Suppressor macrophage treated with lipopolysaccharide for 1 hour (primary cell): ENCODE measurements at places on chromosomes 12 and 14.
A peak's percentile ranks its signal among the peaks of the same experiment; 100 is the strongest.

GRCh38 chr14:71524320-71524982 is 407.8 kb upstream of the RGS6 start:
- no peak for DNase-seq

DNA sequence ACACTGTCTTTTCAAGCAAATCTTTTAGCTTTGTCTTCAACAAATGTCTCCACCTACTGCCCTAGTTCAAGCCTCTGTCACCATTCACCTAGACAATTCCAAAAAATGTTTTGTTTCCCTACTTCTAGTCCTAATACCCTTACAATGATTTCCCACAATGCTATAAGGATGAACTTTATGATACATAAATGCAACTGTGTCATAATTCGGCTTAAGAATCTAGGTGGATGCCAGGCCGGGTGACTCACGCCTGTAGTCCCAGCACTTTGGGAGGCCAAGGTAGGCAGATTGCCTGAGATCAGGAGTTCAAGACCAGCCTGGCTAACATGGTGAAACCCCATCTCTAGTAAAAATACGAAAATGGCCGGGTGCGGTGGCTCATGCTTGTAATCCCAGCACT is 20.7 kb upstream of the CREBL2 start:
- DNase-seq: no peak

DNA sequence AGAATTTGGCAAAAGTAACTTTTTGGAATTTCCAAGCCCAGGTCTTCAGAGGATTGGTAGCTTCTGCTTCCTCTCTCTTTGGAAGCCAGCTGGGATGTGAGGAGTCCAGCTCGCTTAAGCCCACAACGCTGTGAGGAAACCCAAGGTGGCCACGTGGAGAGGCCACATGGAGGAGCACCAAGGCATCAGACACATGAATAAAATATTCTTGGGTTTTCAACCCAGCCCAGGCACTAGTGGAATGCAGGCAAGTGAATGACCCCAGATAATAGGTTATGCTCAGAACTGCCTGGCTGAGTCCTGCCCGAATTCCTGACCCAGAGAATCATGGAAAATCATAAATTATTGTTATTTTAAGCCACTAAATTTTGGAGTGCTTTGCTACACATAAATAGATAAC is 119.7 kb upstream of the PARP11 start:
- no peak for DNase-seq

DNA sequence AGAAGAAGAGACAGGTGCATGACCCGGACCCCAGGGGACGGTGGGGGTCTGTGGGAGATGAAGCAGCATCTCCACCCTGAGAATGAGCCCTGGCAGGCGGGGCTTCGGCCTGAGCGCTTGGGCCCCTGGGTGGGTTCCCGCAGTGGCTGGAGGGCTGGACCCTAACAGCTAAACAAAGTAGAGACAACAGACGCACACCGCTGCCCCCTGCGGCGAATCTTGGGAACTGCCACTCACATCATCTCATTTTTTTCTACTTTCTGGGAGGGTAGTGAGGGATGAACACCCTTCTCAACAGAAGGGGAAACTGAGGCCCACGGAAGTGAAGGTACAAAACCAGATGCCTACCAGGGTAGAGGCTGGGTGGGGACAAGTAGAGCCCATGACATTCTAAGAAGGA is 104.7 kb downstream of the RFLNA start:
- no peak for DNase-seq

GRCh38 chr12:68332728-68333630 is 817 bp upstream of the MDM1 start:
- no peak for DNase-seq

DNA sequence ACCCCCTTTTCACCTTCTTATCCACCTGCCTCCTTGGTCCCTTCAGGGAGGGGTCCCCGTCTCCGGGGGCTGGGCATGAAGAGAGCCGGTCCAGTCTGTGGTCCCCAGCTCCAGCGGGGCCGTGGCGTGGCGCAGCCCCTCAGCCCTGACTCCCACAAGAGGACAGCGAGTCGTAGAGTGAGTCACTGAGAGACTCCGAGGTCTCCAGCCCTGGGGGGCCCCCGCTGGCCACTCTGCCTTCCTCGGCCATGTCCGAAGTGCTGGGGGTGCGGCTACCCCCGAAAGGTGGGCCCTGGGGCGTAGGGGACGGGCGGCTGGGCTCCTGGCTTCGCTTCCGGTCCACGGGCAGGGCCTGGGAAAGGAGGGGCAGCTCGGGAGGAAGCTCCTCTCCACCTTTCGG is 36.5 kb downstream of the NCKAP5L start:
- no peak for DNase-seq

GRCh38 chr14:74879427-74880182 is 2.1 kb upstream of the DLST start:
- no peak for DNase-seq

GRCh38 chr12:22284871-22285270 is 49.6 kb downstream of the ST8SIA1 start:
- no peak for DNase-seq

GRCh38 chr14:65879248-65880009 is 466.9 kb downstream of the FUT8 start:
- peak; percentile 53 for DNase-seq

- DNase-seq: peak; percentile 31
Observed at GRCh38 chr14:96349286-96350075, 13.7 kb downstream of the ATG2B start.

DNA sequence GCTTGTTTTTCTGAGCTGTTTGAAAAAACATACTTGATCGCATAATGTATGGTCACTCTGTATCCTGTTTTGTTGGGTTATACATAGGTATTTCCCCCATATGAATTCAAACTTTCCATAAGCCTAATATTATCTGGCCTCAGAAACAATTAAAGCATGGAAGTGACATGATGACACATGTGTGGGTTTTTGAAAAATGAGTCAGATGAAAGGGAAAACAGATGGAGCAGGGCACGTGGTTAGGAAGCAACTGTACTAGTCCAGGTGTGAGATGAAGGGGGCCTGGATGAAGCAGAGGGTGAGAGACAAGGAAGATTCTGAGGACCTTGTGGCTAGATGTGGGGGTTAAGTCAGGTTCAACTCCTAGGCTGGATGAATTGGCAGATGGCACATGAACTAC is 92.7 kb upstream of the DNM1L start:
- DNase-seq: peak; percentile 69

- no peak for DNase-seq
Observed at GRCh38 chr12:75727577-75727976, 216.2 kb upstream of the KRR1 start.

- DNase-seq: peak; percentile 96
Observed at GRCh38 chr12:14691560-14691959, 4.8 kb downstream of the GUCY2C start.

GRCh38 chr12:89648211-89648930 is 60.3 kb downstream of the ATP2B1 start:
- no peak for DNase-seq

DNA sequence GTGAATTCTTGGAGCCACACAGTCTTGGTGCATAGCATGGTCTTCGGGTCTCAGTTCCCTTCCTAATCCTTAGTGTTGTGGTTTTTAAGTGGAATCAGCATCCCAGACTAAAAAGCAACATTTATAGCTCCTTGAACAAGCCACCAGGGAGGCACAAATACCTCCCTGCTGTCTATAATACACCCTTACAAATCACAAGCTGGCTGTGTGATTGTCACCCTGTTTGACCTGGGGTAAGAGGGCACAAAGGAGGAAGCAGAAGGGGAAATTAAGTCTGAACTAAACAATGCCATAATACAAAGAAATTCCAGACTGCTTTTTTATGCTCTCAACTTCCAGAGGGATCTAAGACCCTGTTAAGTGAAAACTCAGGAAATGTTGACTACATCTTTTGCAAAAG is 7.7 kb upstream of the MMP19 start:
- peak; percentile 29 for DNase-seq

DNA sequence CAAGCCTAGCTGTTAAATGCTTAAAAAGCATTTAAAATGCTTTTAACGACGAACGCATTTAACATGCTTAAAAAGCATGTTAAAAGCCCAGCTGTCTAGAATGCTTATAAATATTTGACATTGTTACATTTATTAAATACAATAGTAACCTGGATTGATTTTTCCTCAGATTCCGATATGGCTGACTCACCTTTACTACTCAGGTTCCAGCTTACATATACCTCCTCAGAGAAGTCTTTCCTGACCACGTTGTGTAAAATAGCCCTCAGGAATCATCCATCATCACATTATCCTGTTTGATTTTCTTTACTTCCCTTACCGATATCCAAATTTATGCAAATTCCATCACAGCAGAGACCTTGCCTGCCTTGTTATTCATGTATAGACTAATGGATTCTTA is 51.4 kb downstream of the SLC41A2 start:
- DNase-seq: no peak

DNA sequence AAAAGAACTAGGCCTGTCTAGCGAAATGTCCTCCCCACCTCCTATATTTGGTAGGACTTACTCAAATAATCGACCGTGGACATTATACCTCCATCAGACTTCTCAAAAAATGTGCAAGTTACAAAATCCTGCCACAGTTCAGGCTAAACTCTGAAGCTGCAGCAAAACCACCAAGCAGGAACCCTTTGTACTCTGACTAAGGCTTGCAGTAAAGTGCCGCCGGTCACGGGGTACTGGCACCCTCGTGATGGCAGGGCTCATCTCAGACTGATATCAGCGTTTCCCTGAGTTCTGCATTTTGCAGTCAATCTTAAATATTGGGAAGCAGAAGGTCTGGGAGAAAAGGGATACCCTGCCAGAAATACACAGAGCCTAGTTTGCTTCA is 17.1 kb downstream of the SLC11A2 start:
- DNase-seq: peak; percentile 93

- DNase-seq: peak; percentile 39
Observed at GRCh38 chr14:93322929-93323599, 9.8 kb downstream of the BTBD7 start.

- no peak for DNase-seq
Observed at GRCh38 chr14:37641117-37641516, 45.7 kb downstream of the TTC6 start.

GRCh38 chr14:104975481-104976197 is 2.5 kb downstream of the AHNAK2 start:
- peak; percentile 28 for DNase-seq

GRCh38 chr12:51441583-51441982 is 17.0 kb downstream of the SLC4A8 start:
- peak; percentile 49 for DNase-seq

DNA sequence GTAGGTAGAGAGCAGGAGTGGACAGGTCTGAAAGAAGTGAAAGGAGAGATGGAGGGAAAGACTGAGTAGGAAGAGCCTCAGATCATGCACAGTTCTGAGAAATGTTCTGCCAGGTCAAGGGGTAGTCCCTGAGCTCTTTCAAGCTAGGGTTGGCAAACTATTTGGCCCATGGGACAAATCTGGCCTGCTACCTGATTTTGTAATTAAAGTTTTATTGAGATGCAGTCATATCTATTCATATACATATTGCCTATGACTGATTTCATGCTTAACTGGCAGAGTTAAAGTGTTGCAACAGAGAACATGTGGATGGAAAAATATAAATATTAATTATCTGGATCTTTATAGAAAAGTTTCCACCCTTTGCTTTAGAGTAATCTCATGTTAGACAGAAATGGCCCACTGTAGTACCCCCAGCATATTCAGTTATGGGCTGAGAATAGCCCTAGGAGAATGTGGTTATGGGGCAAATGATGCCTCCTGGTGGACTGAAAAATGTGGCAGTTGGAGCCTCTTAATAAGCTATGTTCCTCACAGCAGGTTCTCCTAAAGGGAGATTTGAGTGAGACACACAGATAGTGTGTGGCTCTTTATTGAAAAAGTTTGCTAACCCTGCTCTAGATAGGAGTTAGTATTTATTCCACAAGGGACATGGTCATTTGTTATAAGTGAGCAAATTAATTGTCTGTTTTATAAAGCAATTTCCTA is 476.9 kb downstream of the LRIG3 start:
- peak; percentile 31 for DNase-seq

- no peak for DNase-seq
Observed at GRCh38 chr12:25692115-25693035, 139.3 kb upstream of the LMNTD1 start.

DNA sequence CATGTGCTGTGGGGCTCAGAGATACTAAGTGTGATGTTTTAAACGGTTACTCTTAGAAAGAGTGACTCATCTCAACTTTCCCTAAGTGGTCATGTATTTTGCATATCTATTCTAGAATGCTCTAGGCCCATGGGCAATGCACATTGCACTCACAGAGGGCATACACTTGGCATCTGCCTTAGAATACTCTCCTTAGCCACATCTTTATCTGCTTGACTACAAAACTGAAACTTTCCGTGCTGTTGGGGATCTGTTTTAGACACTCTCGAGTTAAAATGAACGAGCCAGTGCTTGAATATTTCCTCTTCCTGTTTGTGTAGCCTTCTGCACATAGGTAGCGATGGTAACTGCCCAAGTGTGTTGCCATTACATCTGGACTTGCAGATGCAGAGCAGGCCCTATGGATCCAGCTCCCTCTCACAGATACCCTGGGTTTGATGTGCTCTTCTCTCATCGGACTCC is 180.5 kb downstream of the CAND1 start:
- DNase-seq: peak; percentile 57

- DNase-seq: peak; percentile 43
Observed at GRCh38 chr12:98612696-98613334, 19.3 kb downstream of the SLC25A3 start.

GRCh38 chr12:109836916-109837315 is 3.7 kb upstream of the TRPV4 start:
- DNase-seq: peak; percentile 28

DNA sequence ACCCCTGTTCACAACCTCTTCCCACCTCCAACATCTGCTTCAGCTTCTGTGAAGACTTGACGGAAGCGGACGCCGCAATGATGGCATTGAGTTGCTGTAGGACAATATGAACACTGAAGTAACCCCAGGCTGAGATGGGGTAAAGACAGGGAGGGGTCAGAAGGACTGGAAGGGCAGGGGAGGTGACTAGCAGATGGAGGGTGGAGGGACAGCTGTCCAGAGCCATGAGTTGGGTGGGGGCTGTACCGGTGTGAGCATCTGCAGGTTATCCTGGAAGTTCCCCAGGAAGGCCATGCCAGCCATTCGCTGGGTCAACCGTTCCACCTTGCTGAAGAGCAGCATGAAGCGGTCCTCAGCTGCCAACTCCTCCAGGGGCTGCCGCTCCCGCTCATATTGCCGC is 26.1 kb downstream of the PRPF40B start:
- no peak for DNase-seq

DNA sequence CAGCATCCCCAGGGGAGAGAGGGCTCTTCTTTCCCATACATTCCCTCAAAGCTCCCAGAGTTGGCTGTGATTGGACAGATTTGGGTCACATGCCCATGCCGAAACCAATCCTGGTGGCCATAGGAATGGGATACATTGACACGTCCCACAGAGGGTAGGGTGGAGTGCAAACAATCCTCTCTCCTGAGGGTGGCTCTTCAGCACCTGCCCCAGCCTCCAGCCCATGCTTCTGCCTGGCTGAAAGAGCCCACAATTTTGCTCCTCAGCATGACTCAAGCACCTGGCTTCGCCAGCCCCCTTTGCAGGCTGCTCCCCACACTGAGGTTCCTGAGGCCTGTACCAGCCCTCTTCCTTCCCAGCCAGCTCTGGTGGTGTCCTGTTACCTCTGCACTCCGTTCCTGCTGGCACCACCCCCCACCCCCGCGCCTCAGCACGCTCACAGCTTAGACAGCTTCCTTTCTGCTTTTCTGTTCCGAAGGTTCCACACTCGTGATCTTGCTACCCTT is 71.7 kb downstream of the CCDC92 start:
- peak; percentile 45 for DNase-seq
